ENCODE measurements at places on chromosomes 2 and 18. TPM values are rescaled to one million over a fixed set of nuclear protein-coding genes. Genes with fewer than 3 reads are reported as not detected.

TRIM43 gene
- not detected for total RNA-seq

DNA sequence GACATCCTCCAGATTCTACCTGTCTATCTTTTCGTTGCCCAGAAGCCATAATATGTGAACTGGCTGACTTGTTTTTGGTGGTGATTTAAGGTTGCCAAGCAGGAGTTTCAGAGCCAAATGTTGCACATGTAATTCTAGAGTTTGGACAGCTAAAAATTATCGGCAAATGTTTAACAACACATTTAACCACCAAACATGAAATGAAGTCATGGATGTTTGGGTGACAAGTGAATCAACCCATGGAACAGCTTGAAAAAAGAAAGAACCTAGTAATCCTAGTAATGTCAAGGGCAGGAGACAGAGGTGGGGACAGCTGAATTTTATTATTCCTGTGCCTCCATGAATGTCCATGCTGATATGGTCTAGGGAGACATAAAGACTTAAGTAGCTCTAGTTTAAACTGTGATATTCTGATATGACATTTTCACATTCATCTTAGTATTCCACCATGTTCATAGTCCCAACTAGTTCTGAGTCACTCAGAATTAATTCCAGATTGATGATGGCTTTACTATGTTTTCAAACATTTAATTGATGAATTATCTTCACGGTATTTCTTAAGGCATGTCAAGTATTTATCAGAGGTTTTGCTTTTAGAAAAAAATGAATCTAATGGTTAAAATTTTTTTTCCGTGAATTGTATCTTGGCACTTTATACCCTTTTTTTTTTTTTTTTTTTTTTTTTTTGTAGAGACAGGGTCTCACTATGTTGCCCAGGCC lies 101.7 kb downstream of the SOCS6 start:
- no peak for DNase-seq

DNA sequence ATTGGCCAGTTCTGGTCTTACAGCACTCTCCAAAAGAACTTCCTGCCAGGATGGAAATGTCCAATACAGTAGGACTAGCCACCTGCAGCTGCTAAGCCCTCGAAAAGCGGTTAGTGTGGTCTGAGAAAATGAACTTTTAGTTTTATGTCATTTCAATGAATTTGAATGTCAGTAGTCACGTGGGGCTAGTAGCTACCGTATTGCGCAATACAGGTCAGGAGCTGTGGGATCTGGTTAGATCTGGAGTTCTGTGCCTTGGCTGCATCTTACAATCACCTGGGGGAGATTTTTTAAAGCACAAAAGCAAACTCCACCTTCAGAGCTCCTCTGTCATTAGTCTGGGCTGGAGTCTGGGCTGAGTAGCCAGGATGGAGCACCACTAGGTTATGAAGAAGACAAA lies 35.9 kb downstream of the C1QL2 start:
- DNase-seq, result no peak

SMYD5 gene
- 20.5 TPM for total RNA-seq

- peak; percentile 13 for DNase-seq
Observed at GRCh38 chr18:70499218-70499691, 210.4 kb downstream of the SOCS6 start.

DNA sequence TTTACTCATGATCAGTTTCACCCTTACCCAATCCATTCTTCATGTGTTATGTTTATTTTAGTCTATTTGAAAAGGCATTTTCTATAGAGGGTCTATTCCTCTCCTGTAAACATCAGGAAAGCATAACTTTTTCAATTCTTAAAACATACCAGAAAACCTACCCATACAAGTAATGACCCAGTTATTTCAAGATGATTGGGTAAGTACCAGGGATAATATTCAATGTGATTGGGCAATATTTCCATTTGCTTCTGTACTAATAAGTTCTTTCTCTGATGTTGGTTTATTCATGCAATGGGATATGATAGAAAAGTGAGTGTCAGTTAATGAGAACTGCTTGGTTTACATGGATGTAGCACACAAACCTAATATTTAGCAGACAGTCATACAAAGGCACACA lies 87.6 kb downstream of the CCBE1 start:
- no peak for DNase-seq

DNA sequence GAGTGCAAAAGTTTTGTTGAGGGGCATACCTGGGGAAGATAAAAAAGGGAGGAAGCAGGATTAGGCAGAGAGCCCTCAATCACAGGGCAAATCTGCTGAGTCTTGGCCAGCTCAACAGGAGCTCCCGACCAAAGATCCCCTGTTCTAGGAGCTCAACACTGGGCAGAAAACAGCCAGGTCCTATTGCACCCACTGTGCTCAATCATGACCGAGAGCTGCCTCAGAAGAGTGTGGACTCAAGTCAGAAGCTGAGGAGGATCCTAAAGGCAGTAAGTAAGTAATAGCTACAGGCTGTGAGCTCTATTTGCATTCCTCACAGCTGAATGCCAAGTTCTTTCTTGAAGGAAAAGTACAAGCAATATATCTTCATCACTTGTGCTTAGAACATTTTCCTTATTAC lies 334.4 kb upstream of the NRP2 start:
- no peak for DNase-seq

- no peak for DNase-seq
Observed at GRCh38 chr18:4125627-4126230, 329.4 kb downstream of the DLGAP1 start.

DNA sequence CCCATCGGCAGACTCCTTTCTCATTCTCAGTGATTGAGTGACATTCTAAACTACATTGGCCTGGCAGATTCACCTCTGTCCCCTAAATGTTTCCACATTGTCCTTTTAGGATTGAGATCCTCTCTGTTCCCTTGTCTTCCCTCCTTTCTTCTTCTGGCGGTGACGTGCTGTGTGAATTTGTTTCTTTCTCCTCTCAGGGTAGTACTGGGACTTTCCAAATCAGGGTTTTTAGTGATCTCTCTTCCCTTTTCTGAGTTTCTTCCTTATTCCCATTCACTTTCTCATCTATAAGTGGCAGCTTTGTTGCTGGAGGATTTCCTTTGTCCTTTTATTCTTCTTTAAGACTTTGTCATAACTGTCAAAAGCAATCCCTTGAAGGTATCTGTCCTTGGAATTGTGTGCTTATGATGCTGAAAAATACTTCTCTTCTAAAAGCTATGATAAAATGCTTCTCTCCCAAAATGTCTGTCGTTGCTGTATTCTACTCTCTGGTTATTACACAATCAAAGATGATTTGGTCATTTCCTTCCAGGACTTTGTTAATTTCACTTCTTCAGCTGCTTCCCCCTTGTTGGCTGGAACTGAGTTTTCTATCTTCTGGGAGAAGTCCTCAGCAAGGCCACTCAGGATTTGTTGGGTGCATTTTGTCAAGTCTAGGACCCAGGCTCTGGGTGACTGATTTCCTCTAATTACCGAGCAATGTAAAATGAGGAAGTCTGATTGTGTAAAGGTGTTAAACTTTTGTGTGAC lies 4.9 kb upstream of the IL1B start:
- no peak for DNase-seq

DNA sequence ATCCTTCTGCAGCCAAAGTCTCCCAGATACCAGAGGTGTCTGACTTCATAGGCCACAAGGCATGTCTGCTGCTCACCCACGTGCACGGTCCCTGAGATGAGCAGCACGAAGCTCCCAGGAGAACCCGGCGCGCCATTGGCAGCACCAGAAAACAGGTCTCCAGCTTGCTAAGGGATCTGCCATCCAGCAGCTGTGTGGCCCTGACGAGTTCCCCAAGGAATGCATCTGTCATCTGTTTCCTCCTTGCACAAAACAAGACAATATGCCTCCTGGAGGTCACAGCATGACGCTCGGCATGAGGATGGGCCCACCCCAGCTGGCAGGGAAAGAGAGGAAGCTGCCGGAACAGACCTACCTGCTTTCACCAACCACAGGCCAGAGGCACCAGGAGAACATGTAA lies 29.2 kb downstream of the HS6ST1 start:
- DNase-seq, result no peak

PROM2 gene
- 2.9 TPM for total RNA-seq

- DNase-seq, result no peak
Observed at GRCh38 chr18:57353940-57354461, 1.6 kb downstream of the ST8SIA3 start.

CASP10 gene
- 7.9 TPM for total RNA-seq

DNA sequence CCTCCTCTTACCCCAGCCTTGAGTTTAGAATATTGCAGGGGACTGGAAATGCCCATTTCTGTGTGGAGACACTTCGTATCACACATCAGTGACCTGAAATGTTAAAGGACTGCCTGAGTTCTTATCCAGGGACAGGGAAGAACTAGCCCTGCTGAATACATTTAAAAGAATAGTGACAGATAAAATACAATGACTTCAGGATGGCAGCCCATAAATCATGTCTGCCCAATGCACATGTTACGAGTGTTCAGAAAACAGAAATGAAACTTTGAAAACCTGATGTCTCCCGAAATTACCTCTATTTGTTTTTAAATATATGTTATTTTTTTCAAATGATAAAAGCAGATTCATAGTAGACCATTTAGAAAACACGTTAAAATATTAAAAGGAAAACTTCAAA lies 22.3 kb upstream of the RAB12 start:
- DNase-seq, result no peak

- DNase-seq, result no peak
Observed at GRCh38 chr2:220662431-220662830, 909.7 kb downstream of the EPHA4 start.

SCN9A gene
- total RNA-seq, result 0.86 TPM

FNDC4 gene
- 3.1 TPM for total RNA-seq

GALNT13 gene
- 0.05 TPM for total RNA-seq

DNA sequence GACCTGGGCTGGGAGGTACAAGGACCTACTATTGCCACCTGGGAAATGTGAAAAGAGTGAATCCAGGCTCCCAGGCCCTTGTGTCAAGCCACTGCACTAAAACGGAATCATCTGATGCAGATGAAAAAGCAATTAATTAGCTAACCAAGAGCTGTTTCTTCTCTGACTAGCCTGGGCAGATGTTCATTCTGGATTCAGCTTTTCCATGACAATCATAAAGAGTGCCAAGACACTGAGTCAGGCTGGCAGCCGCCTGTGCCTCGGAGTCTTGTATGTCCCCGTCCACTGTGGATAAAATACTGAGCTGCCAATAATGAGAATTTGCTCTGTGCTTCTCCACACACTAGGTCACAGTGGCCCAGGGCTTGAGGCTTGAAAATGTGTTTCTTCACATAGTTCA lies 21.7 kb upstream of the LCLAT1 start:
- DNase-seq, result peak; percentile 37

GRCh38 chr2:234763002-234763873 lies 188.6 kb upstream of the SH3BP4 start:
- peak; percentile 81 for DNase-seq

GRCh38 chr2:181780047-181780651 lies 99.8 kb upstream of the NEUROD1 start:
- peak; percentile 81 for DNase-seq

TACR1 gene
- 0.25 TPM for total RNA-seq

GRCh38 chr2:67945940-67946339 lies 116.9 kb downstream of the C1D start:
- peak; percentile 22 for DNase-seq

- no peak for DNase-seq
Observed at GRCh38 chr2:222670191-222671038, 1.0 kb upstream of the MOGAT1 start.

- DNase-seq, result peak; percentile 86
Observed at GRCh38 chr2:212646698-212647366, 108.2 kb upstream of the ERBB4 start.

Data from M059J (cell line).